ENCODE measurements at places on chromosomes 13 and 19. TPM values are rescaled to one million over a fixed set of nuclear protein-coding genes. Genes with fewer than 3 reads are reported as not detected.

TINCR gene
- 1.6 TPM for total RNA-seq

ZNF729 gene
- not detected for total RNA-seq

ZNF761 gene
- 29.4 TPM for total RNA-seq

PMIS2 gene
- total RNA-seq: not detected

CRLF1 gene
- total RNA-seq: 2.5 TPM

TEX101 gene
- not detected for total RNA-seq

ZNF221 gene
- 14.6 TPM for total RNA-seq

ZNF524 gene
- total RNA-seq: 5.7 TPM

NPHS1 gene
- total RNA-seq: 0.05 TPM

Data from urinary bladder (tissue), 4 donors.